ENCODE measurements at places on chromosomes 7 and 10.

- no peak for DNase-seq
These were observed 99.9 kb downstream of the CUBN start for GRCh38 chr10:17029581-17030271.

DNA sequence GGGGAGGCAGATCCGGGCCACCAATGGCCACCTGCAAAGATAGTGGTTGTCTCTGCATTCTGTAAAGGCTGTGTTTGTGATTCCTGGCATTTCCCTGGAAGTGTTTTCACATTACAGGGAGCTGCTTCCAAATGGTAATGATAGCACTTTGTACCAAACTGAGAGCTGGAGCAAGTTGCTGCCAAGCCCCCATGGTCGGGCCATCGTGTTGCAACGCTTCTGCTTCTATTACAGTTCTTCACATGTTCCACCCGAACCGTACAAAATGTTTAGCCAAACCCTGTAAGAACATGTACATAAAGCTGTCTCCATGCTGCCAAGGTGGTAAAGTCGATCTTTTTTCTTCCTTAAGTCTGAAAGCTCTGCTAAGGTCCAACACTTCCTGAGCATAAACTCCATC, 397.7 kb upstream of the NFE2L3 start:
- DNase-seq = no peak

DNA sequence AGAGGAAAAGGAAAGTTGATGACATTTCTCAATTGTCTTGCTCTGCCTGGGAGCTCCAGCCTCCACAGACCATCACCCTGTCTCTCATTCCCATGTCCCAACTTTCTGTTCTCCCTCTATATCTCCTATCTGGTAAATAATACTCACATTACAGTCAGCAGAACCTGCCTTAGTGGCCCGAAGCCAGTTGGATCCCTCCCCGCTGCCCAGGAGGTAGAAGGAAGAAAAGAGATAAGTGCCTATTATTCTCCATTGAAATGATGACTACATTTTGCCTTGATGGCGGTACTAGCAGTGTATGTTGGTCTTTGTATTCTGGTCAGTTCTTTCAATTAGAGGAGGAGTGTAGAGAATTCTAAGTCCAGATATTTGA, 91.9 kb downstream of the CSTF2T start:
- DNase-seq = no peak

- no peak for DNase-seq
These were observed 13.4 kb downstream of the STEAP1B start for GRCh38 chr7:22486597-22486996.

DNA sequence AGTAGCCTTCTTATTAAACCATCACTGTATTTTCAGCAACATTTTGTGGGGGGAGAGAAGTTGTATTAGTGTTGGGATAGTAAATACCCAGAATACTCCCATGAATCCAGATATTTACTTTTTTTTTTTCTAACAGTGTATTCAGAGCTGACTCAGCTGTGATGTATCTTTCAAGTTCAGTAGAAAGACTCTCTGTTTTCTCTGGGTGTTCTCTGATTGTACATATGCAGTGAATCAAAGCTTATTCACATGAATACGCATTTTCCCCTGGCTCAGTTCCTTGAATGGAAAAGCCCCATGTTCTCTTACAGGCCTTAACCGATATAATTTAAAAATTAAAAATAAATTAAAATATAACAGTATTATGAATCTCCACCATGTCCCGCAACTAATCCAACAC, 1.3 kb downstream of the TFPI2 start:
- DNase-seq = peak; percentile 28

Data from Caki2 (cell line).